ENCODE measurements at places on chromosomes 16 and 17. TPM values are rescaled to one million over a fixed set of nuclear protein-coding genes. Genes with fewer than 3 reads are reported as not detected.

The PRSS36 gene
- 0.30 TPM for total RNA-seq

The KRT32 gene
- not detected for total RNA-seq

- no peak for DNase-seq
Measured at GRCh38 chr16:55265926-55266325, 58.1 kb upstream of the IRX6 start.

The SNAI3 gene
- 0.71 TPM for total RNA-seq

The PAQR4 gene
- 15.4 TPM for total RNA-seq

The CDIPT gene
- 21.0 TPM for total RNA-seq

DNA sequence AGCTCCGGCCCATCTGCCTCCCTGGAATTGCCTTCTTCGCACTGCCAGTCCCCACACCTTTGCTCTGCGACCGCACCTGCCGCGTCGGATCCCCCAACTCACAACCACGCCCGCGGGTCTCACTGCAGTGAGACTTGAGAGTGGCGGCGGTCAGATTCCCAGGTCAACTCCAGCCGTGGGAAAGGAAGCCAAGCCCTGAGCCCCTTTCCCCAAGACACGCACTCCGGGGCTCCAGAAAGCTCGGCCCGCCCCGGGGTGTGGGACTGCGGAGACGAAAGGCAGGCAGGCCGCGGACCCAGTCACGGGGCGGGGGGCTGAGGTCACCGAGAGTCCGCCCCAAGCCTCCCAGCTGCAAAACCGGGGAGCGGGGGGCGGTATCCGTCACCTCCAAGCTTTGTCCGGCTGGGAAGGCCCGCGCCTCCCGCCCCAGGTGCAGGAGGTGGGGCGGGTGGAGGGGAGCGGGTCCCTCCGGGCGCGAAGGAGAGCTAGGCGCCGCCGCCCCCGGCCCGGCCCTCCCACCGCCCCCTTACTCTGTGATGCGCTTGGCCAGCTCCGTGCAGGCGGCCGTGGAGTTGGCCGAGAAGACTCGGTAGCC is 615 bp downstream of the PRPSAP1 start:
- peak; percentile 63 for DNase-seq

DNA sequence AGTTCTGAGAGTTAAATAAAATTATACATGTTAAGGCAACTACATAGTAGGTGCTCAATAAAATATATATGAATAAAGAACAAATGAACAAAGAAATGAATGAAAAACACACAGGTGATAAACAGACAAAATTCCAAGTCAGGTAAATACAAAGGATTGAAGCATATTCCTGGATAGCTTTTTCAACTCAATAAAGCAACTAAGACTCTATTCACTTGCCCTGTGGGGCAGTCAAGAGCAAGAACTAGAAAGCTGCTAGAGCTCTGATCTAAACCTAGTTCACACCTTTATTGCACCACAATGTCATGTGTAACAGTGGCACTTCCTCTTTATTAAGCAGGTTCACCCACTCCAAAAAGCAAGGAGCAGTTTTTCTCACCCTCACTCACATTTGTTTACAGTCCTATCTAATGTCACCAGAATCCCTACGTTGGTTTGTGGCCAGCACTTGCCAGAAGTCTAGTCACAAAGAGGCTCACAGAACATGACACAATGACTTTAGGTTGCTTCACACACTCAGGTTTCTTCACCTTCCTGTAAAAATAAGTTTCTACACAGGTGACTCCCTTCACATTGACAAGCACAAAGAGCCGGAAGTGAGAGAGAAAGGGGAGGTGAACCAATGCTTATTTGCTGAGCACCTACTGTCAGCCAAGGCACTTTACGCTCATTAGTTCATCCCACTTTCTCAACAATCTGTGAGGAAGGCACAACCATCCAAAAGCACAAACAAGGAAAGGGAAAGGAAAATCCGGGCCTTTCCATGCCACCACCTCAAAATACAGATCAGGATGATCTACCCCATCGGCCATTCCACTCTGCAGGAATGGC is 70.8 kb downstream of the XPO6 start:
- no peak for DNase-seq

DNA sequence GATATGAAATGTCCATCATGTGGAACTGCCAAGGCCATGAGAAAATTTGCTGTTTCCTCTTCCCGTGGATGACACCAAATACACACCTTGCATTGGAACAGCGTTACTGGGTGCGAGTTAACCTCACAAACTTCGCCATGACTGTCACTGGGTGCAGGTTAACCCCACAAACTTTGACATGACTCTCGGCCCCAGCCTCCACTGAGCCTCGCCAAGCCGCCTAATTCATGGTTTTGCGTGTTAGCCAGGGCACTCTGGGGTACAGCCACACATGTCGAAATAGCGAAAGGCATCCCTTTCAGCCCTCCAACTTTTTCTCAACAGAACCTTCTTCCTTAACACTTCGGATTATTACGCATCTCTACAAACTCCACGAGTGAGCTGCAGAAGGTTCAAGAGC is 10.6 kb upstream of the KCTD5 start:
- DNase-seq, result no peak

The SLC47A2 gene
- 0.43 TPM for total RNA-seq

DNA sequence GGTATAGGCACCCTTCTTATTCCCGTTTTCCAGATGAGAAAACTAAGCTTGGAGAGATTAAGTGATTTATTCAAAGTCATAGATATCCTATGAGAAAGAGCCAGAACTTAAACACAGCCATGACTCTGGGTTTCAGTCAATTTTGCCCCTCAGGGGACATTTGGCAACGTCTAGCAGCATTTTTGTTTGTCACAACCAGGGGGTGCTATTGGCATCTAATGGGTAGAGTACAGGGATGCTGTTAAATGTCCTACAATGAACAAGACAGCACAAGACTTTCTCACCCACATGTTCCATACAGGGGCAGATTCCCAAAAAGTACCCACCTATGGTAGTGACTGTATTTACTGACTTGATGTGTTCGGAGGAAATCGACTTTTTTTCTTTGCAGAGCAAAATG is 4.8 kb upstream of the SHISA9 start:
- DNase-seq, result peak; percentile 75

- no peak for DNase-seq
Measured at GRCh38 chr17:44069974-44070454, 521 bp upstream of the G6PC3 start.

GRCh38 chr16:30535777-30536190 is 1.1 kb upstream of the ZNF747 start:
- DNase-seq, result peak; percentile 82

GRCh38 chr17:61393550-61393903 is 6.1 kb upstream of the TBX2 start:
- DNase-seq, result no peak

DNA sequence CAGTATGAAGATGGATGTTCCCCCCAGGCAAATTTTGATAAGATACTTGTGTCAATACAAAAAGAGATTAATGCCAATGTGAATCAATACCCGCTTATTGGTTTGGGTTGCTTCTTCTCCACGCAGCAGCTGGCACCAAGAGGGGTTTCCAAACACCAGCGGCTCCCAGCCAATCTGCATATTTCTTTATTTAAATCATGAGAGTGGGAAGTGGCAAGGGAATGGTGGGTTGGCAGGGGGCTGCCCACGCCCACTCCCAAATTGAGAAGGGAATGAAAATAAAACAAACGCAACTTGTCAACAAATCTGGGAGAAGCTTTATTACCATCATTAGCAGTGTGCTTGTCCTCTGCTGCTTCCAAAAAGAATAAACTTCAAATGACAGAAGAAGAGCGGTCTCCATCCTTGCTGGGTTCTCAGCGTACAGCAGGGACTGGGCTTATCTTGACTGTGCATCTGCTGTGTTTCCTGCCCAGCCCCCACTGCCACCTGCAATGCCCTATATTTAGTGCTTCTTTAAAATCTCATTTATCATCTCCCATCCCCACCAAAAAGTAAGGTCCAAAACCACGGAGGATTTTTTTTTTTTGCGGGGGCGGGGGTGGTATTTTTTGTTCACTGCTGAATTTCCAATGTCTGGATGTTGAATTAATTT is 34.9 kb upstream of the C16orf78 start:
- no peak for DNase-seq

GRCh38 chr17:81386646-81387099 is 8.6 kb upstream of the BAHCC1 start:
- DNase-seq, result peak; percentile 75

The KRT222 gene
- total RNA-seq, result 0.39 TPM
